ENCODE measurements at places on chromosomes 7 and 10.

DNA sequence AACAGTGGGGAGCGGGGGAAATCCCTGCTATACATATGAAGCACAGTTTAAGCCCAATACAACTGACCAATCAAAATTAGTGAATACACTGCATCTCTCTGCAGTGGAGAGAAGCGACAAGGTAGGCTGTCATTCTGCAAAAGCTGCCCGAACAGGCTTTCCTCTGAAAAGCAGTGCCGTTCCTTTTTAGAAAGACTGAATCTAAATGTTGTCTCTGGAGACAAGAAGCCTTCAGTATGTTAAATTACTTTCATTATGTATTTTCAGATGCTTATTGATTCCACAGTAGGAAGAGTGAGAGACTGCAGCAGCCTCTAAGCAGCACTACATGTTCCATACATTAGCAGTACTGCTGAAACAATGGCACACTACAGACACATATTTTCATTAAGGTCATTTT is at the start of gene GPR22:
GPR22 (plus strand) TSS at position 129 of the 400 bp plus-strand sequence. CDS start 4,004 bp downstream, outside the sequence.
- no peak for DNase-seq

GRCh38 chr7:131068604-131069021 is 259.1 kb upstream of the MKLN1 start:
- DNase-seq, result no peak

DNA sequence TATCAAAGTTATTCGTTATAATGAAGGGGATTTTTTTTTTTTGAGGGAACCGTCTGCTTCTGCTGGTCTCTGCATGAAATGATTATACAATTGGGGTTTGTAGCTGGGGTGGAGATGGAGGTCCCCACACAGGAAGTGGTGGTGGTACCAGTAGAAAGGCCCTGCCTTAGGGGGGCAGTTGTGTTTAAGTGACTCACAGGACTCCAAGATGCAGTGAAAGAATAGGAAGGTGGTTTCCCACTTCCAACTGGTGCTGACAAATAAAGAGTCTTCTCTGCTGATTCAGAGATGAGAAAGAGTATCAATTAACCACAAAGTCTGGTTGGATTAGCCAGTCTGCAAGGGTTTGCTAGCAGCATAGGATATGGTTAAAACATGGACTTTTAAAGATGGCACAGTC is 376.0 kb downstream of the SORCS3 start:
- DNase-seq, result no peak

GRCh38 chr7:44889086-44889781 is 3.9 kb upstream of the PURB start:
- no peak for DNase-seq

DNA sequence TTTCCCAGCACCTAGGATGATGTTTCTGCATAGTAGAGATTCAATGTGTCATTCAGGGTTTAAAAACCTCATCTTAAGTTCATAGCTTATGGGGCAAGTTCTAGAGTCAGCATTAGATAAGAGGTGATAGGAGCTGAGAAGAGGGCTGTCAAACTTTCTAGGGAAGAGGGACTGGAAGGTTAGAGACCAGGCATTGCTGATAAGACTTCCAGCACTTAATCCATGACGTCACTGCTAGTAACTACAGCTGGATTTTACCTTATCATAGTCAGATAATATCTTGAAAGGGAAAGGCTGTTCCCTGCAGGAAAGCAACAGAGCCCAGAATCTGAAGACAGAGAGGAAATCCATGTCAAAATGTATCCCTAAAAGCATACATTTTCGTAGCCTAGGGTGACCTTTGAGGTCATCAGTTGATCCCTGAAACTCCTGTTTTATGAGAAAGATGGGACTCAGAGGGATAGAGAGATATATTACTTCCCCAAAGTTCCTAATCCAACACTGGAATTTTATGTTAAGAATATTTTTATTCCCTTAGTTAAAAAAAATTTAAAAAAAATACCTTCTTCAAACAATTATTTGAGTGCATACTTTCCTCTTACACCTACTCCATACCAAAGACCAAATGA is 3.3 kb upstream of the CPED1 start:
- DNase-seq, result no peak

GRCh38 chr7:43554423-43554822 is 28.5 kb upstream of the STK17A start:
- DNase-seq, result no peak

DNA sequence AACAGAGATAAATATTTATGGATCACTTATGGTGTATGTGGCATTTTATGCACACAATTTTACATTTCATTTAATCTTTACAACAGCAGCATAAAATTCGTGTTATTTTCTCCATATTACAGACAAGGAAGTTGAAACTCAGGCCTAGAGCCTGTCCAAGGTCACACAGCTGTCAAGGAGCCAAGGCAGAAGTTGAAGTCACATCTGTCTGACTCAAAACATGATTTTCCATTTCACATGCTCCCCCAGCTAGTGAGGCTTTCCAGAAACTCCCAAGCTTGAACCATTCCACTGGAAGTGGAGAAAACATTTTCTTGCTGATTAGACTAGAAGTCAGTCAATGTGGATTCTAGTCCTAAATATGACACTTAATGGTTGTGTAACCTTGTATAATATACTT is 110.5 kb downstream of the HECTD2 start:
- DNase-seq, result no peak

- no peak for DNase-seq
Observed at GRCh38 chr7:108395426-108395825, 60.8 kb downstream of the NRCAM start.

DNA sequence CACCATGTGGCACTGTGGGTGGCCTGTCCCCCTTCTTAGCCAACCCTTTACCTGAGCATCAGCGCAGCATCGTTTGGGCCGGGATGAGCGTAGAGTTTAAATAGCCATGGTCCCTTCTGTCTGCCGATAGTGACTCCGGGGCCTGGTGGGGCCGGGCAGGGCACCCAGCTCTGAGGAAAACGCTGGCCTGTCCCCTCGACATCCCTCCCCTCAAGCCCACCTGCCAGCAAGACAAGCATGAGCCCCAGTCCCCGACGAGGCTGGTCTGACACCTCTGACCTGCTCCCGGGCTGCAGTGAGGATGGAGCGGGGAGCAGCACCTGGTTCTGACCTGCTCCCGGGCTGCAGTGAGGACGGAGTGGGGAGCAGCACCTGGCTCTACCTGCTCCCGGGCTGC is 31.1 kb upstream of the CNPY1 start:
- no peak for DNase-seq

DNA sequence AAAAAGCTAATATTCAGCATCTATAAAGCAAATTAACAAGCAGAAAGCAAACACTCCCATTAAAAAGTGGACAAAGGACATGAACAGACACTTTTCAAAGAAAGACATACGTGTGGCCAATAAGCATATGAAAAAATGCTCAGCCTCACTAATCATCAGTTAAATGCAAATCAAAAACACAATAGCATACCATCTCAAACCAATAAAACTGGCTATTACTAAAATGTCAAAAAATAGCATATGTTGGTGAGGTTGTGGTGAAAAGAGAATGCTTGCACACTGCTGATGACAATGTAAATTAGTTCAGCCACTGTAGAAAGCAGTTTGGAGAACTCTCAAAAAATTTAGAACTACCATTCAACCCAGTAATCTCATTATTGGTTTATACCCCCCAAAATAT is 284.6 kb upstream of the KCND2 start:
- no peak for DNase-seq

DNA sequence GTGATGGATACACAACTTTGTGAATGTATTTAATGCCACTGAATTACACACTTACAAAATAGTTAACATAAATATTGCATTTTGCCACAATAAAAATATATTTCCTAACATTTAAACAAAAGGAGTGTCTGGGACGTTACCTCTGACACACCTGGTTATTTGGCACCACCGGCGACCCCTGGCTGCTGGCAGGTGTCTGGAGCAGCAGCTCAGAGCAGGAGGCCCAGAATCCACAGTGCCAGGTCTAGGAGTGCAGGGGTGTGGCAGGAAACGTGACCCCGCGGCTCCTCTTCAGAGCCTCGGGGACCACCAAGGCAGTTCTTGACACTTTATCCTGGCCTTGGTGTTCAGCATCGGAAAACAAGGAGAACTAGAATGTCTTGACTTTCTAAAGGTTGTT is 46.3 kb downstream of the MGMT start:
- DNase-seq, result no peak

DNA sequence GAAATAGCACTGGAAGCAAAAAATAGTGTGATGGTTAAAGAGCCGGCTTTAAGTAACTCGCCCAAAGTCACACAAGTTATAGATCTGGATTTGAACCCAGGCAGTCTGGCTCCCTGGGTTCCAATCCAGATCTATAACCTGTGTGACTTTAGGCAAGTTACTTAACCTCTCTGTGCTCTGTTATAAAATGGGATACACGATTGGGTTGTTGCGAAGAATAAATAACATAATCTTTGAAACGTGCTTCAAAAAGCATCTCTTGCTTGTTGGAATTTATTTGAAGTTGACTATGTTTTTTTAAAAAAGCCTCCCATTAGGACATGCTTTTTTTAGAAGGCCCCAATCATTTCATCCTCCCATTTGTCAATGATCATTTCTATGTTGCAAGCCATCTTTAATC is 3.5 kb upstream of the LCOR start:
- no peak for DNase-seq

- no peak for DNase-seq
Observed at GRCh38 chr10:79273604-79274003, 73.7 kb upstream of the PPIF start.

GRCh38 chr10:3478153-3478552 is 305.6 kb upstream of the PITRM1 start:
- DNase-seq, result no peak

DNA sequence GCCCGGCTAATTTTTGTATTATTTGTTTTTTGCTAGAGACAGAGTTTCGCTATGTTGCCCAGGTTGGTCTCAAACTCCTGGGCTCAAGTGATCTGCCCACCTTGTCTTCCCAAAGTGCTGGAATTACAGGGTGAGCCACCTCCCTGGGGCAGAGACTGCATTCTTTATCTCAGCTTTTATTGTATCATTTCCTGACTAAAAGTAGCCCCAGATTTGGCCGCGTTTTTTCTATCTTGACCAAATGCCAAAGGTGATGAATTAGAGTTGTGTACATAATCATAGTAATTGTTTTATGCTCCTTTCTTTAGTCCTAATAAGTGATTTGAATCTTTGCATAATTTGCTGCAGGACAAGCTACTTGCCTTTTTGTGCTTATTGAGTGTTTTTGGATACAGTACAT is 3.1 kb upstream of the SMNDC1 start:
- no peak for DNase-seq

DNA sequence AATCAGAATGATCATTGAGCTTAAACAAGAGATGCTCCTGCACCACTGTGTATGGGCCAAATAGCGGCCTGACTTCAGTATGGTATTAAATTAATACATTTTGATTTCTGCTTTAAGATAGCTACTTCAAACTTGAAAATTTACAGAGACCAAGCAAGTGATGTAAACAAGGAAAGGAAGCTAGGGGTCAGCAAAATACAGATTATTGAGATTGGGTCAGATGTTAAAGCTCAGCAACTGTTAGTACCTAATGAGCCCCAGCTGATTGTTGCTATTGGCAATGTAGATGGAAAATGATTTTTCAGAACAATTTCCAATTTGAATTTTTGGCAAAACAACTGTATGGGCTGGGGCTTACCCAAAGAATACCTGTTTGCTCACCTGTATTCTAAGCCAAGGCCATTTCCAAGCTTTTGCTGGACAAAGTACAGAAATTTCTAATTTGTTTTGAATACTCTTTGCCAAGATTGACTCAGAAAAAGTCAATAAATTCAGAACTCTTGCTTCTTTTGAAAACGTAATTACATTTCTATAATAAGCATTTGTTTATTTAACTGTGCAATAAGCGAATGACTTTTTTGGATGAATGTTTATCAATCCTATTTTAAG is 23.0 kb upstream of the DLD start:
- no peak for DNase-seq

DNA sequence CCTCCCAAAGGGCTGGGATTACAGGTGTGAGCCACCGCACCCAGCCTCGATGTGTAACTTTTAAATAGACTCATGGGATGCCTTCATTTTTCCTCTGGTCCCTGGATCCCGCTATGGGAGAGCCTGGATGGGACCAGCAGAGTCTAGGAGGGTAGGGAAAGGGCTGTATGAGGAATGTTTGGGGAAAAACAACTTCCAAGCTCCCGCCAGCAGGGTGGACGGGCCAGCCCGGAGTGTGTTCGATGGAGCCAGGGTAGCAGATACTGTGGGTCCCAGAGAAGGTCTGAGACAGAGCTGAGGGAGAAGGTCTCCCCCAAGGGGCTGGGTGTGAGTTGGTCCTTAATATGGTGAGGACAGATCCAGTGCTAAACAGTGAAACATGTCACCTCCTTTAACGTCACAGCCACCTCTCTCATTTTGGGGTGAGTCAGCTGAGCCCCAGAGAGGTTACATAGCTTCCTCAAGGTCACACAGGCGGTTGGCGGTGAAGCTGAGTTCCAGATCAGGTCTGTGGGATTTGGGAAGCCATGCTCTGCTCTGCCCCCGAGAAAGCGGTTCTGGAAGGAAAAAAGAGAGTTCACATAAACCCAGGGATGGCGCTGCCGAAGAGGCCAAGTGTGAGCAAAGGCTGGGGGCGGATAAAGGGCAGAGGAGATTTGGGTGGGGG is 66.4 kb downstream of the MYL10 start:
- DNase-seq, result no peak

GRCh38 chr10:132961787-132962622 is 19.6 kb upstream of the CFAP46 start:
- peak; percentile 40 for DNase-seq

GRCh38 chr10:6045314-6045848 is 16.8 kb downstream of the IL2RA start:
- DNase-seq, result no peak

DNA sequence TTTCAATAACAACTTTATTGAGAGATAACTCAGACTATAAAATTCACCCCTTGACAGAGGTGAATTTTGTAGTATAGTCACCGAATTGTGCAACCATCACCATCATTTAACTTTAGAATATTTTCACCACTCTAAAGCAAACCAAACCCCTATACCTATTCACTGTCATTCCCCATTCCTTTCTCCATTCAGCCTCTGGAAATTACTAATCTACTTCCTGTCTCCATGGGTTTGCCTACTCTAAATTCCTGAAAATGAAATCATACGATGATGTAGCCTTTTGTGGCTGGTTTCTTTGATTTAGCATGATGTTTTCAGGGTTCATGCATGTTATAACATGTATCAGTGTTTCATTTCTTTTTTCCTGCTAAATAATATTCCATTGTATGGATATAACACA is 15.6 kb upstream of the LMTK2 start:
- no peak for DNase-seq

- DNase-seq, result no peak
Observed at GRCh38 chr10:27699776-27700175, 45.8 kb downstream of the MKX start.

GRCh38 chr7:128078309-128078708 is 47.1 kb upstream of the LRRC4 start:
- no peak for DNase-seq

- no peak for DNase-seq
Observed at GRCh38 chr7:101531726-101532357, 97.3 kb downstream of the MYL10 start.

DNA sequence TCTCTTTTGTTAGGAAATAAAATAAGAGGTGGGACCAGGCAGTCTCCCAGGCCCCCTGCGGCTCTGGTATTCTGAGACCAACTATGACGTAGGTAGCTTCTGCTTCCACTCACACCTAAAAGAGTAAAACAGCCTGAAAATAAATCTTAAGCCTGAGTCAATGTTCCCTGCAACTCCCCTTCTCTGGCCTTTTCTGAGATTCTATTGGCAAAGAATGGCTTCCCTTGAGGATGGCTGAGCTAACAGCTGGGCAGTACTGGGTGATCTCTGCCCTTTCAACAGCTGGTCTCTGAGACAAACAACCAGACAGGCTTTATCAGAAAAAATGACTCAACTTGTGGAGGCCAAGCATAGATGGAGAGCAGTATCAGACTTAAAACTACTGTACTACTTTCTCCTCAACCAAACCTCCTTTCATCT is 58.7 kb downstream of the CREB3L2 start:
- DNase-seq, result no peak

Measured in activated CD4-positive, CD25-positive, alpha-beta regulatory T cell treated with anti-CD3 and anti-CD28 coated beads, Interleukin-2, amount 50 U/mL, for 16 hours (primary cell).